ENCODE measurements at places on chromosomes 11 and 22.

DNA sequence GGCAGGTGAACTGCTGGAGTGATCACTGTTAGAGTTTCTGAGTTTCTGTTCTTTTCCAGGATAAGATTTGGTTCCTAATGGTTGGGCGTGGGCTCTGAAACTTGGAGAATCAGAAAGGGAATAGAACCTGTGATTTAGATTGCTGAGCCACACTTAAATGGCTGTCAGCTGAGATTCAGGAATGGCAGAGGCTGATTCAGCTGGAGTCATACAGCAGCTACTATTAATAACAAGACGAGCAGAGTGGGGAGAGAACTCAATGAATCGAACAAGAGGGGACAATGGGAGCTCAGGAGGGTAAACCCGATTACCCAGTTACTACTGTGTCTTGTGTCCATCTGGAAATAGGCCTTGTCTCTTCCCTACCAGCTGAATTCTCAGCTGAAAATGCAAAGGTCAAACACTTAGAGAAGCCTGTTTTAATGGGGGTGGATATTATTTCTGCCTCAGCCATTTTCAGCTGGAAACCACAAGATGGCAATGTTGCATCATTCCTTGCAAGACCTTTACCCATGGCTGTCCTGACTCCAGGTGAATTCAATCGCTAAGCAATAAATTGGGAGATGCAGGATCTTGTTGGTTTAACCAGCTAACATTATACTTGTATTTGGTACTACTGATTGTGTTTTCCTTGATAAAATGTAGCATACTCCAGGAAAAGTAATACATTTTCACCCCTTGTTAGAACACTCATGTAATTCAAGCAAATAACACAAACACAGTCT, 104.5 kb upstream of the RAG2 start:
- peak; percentile 74 for DNase-seq

DNA sequence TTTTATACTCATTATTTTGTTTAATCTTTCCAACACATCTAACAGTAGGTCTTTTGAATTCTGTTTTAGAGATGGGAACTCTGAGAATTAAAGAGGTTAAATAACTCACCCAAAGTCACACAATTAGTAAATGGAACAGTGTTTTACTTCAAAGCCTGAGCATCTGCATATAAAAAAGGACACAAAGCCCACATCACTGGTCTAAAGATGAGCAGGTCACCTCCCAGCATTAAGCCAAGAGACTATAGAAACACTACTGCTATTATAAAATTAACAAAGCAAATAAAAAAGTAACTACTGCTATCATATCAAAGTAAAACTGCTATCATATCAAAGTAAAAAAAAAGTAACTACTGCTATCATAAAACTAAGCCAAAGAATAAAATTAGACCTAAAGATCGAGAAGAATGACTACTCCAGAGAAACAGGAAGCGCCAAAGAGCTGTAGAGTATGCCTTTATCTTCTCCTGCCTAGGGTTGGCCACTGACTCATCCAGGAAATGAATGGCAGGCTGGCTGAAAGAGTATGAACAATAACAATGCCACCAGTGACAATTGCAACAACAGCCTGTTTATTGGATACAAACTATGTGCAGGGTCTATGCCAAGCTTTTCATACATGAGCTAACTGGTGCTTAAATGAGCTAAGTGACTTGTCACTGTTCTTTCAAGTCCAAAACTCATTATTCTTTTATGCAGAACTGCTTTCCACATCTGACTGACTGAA, 1153.0 kb upstream of the TENM4 start:
- peak; percentile 74 for DNase-seq

DNA sequence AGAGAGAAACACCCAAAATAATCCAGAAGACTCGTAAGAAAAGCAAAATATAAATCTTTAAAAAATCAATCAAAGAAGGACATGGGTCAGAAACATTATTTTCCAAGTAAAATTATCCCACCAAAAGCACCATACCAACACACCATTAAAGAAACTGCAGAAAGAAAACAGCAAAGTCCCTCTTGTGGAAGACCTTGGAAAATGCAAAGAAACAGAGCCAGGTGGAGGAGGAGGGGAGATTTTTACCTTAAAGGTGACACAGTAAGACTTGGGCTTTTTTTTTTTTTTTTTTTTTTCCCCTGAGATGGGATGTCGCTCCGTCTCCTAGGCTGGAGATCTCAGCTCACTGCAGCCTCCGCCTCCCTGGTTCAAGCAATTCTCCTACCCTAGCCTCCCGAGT, 123.8 kb downstream of the LARGE1 start:
- no peak for DNase-seq

DNA sequence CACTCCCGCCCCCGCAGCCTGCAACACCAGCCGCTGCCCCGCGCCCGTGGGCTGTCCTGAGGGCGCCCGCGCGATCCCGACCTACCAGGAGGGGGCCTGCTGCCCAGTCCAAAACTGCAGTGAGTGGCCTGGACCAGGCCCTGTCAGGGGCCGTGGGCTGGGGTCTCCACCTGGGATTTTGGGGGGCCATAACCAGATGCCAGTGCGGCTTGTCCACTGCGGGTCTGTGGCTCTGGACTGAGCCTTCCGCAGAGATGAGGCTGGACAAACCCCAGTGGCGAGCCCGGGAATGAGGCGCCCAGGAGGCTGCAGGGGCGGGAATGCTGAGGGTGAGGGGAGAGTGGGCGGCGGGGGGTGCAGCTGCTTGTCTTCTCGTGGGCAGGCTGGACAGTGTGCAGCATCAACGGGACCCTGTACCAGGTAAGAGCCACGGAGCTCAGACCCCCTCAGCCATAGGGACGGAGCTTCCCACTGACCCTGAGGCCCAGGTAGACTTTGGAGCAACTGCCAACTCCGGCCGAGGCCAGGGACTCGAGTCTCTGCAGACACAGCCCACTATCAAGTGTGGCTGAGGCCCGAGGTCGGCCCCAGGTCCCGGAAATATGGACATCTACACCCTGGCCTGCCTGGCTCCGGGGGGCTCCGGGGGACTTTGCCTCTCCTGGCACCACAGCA, 24.8 kb upstream of the MUC5B start:
- peak; percentile 56 for DNase-seq

DNA sequence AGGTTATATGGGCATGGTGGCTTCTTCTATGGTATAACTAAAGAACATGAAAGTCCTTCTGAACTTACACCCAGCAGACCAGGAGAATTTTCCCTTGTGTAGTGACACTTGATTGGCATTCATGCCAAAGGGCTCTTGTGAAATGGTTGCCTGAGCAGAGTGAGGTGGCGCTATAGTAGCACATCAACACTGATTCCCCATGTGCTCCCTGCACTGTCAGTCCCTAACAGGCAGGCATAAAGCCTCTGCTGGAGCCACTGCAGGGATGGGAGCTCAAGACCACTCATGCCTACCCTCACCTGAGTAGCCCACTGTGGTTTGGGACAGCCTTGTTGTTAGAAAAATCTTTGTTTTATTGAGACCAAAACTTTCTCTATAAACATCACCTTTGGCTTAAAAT, 92.6 kb upstream of the LIN7C start:
- no peak for DNase-seq

DNA sequence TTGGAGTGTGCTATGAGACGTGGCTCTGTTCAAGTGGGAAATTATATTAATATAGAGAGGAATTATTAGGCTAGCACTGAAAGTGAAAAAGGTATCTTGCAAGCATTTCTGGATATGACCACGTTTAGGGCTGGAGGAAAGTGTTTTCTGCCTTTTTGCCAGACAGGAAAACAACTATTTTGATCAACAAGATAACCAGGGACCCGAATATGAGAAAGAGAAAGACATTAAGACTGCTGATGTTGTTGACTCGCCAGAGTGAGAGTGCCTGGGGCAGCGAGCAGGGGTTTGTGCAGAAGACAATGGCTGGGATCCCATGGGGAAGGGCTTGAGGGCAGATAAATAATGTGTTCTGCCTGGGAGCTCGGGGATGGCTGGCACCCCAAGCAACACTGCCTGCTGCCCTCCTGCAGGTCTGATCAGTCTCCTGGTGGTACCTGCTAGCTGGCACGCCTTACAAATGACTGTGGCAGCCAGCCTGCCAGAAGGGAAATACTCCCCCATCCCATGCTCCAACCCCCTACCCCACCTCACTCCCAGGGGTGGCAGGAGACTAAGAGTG, 23.1 kb upstream of the CHST1 start:
- DNase-seq, result peak; percentile 75

DNA sequence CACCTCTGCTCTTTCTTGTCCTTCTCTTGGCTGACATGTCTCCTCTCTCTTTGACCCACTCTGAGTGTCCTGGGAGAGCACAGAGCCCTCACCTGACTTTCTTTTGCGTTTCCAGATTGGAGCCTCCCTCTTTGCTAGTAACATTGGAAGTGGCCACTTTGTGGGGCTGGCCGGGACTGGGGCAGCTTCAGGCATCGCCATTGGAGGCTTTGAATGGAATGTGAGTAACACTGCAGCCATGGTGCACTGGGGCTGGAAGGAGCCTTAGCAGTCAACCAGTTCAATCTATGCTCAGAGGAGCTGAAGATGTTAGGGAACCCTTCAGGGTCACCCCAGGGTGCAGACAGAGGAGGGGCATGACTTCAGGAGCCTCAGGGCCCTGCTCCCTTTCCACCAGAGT, 23.8 kb downstream of the SLC5A1 start:
- no peak for DNase-seq

DNA sequence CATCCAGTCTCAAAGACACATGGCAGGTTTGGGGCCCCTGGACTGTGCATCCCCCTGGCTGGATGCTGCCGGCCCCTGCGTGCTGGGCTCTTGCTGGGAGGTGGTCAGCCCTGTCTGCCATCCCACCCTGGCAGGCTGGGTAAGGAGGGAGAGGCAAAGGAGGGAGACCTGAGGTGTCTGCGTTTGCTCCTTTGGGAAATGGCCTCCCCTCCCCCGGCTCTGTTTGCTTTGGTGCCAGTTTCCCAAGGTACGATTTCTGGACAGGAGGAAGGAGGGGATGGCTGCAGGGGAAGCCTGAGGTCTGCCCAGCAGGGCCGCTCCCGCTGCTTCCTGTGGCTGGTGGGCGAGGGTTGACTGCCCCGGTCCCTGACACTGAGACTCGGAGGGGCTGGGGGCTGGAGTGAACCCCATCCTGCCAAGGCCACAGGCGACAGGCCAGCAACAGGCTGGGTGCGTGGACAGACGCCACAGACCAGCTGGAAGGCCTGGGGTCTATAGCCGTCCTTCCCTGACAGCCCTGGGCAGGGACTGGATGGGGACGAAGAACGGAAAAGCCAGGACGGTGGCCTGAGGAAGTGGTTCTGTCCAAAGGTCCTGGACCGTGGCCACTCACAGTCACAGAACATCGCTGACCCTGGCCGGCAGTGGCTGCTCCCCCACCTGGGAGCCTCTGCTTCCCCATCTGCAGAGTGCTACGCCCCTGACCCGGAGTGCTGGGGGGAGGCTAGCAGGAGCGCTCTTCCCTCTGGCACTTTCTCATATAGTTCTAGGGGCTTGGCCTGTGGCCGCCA, 38.0 kb downstream of the OSBPL5 start:
- peak; percentile 48 for DNase-seq

GRCh38 chr22:46131151-46131587, 19.2 kb upstream of the PPARA start:
- DNase-seq, result no peak

DNA sequence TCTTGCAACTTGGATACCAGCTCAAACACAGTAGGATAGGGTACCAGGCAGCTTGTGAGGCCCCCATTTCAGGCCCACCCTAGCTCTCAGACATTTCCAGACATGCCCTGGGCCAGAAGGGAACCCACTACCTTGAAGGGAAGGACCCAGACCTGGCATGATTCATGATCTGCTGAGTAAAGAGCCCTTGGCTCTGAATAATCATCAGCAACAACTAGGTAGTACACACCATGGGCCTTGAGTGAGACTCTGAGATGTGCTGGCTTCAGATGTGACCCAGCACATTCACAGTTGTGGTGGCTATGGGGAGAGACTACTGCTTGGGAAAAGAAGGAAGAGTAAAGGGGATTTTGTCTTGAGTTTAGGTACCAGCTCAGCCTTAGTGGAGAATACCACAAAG, 23.6 kb downstream of the JRKL start:
- DNase-seq, result no peak

GRCh38 chr11:119474682-119475596, 52.0 kb upstream of the THY1 start:
- peak; percentile 89 for DNase-seq

- no peak for DNase-seq
Observed at GRCh38 chr11:35063488-35063931, 75.5 kb upstream of the CD44 start.

- DNase-seq, result peak; percentile 88
Observed at GRCh38 chr11:120180551-120181232, 30.1 kb upstream of the OAF start.

- DNase-seq, result no peak
Observed at GRCh38 chr22:46229701-46230100, 20.4 kb downstream of the CDPF1 start.

- DNase-seq, result peak; percentile 71
Observed at GRCh38 chr11:13970986-13971385, 8.5 kb downstream of the SPON1 start.

DNA sequence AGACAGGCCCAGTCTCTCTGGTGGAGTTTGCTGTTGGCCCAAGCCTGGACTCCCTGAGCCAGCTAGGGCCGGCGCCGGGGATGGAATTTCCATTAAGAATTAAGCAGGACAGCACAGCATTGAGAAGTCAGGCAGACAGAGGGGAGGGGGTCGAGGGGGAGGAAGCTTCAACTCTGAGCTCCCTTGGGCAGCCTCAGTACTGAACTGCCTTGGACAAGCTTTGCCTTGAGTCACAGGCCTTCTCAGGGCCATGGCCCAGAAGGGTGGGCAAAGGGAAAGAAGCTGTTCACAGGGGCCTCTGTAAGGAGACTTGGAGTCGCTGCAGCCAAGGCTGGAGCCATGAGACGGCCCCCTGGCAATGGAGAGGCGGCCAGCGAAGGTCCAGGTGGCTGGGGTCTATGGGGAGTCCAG, 2.6 kb upstream of the INSC start:
- peak; percentile 68 for DNase-seq

GRCh38 chr11:45610627-45611026, 54.8 kb downstream of the CHST1 start:
- DNase-seq, result no peak

GRCh38 chr11:13338427-13339069, 61.0 kb downstream of the BMAL1 start:
- DNase-seq, result peak; percentile 66

- no peak for DNase-seq
Observed at GRCh38 chr22:28899199-28899853, 16.0 kb downstream of the ZNRF3 start.

- no peak for DNase-seq
Observed at GRCh38 chr22:37626144-37626543, 13.3 kb upstream of the SH3BP1 start.

GRCh38 chr11:8276528-8276927, 12.8 kb upstream of the LMO1 start:
- no peak for DNase-seq

DNA sequence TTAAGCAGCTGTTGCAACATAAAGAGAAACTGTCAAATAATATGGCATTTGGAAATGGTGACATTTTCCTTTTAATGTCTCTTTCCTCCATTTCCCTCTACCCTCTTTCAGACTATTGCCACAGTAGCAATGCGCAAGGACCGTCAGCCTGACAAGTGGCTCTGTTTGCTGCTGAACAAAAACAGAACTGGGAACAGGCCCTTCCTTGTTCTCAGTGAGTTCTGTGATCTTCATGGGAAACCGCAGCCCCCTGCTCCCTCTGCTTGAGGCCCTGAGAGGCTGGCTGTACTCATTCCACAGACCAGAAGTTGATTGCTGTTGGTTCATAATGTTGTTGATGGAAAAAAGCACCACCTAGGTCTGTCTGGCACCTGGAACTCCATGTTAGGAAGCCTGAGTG, 559.7 kb downstream of the OPCML start:
- DNase-seq, result peak; percentile 61

- DNase-seq, result peak; percentile 81
Observed at GRCh38 chr22:49140911-49141665, 686.6 kb downstream of the BRD1 start.

- no peak for DNase-seq
Observed at GRCh38 chr11:45648931-45649330, 16.5 kb downstream of the CHST1 start.

GRCh38 chr11:60982184-60982583, 10.7 kb downstream of the CD6 start:
- peak; percentile 22 for DNase-seq

Measured in islet precursor cell (in vitro differentiated cells).